ENCODE measurements at places on chromosomes 5 and 9.

DNA sequence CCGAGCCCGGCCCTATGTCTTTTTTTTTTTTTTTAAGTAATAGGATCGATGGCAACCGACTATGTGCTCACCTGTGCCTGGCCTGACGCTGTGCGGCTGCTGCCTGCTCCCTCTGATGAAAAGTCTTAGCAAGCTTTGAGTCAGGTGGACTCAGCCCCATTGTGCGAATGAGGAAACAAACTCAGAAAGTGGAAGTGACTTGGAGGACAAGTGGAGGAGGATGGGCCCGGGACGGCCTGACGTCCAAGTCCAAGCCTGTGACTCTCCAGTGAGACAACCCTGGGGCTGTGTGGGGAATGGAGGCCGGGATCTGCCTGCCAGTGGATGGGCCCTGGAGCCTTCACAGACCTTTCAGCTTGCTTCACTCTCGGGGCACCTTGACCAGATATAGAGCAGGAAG, 57.9 kb downstream of the EXD3 start:
- DNase-seq, result no peak

GRCh38 chr9:84822589-84823233, 153.2 kb downstream of the NTRK2 start:
- DNase-seq, result no peak

- no peak for DNase-seq
Observed at GRCh38 chr9:14395317-14396082, 81.6 kb upstream of the NFIB start.

DNA sequence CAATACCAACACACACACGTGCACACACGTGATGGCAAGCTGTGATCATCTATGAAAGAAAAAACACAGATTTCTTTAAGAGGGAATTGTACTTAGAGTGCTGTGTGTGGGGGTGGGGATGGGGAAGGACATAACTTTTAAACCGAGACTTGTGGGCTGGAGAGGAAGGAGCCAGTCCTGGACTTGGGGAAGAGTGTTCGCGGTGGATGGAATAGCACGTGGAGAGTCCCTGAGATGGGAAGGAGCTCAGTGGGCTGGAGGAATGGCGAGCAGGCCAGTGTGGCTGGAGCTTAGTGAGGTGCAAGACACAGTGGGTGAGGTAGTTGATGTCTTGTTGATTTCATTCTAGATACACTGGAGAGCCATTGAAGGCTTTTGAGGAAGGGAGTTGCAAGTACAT, 78.5 kb downstream of the RGS3 start:
- DNase-seq, result no peak

- DNase-seq, result peak; percentile 27
Observed at GRCh38 chr5:178114325-178115135, 1.2 kb downstream of the N4BP3 start.

GRCh38 chr5:150626853-150627276, 13.6 kb upstream of the SYNPO start:
- DNase-seq, result no peak

DNA sequence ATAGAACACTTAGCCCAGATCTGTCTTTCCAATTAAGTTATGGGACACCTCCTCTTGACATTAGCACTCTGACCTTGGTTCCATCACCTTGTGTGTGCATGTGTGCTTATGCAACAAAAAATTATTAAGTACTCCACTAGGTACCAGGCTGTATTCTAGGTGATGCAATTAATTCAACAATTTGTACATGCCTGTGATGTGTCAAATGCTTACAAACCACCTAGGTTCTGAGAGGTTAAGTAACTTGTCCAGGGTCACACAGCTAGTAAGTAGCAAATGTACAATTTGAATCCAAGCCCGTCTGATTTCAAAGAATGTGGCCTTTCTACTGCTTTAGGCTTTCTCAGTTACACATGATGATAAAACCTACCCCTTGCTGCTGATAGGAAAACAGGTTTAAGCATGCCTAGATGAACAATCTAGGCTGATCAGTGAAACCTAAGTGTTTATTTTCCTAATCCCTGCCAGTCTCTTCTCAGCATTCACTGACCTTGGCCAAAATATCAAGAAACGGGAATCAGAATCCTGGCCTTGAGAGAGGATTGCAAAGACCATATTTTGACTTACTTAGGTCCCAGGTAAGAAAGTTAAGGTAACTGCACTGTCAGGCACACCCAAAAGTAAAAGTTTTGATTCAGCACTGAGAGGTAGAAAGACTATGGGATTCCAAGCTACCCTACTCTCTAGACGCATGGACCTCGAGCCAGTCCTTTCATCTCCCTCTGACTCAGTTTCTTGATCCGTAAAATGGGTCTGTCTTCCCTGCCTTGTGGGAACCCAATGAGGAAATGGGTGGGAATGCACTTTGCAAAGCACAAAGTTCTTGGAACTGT, 1.0 kb downstream of the TBC1D2 start:
- DNase-seq, result no peak

DNA sequence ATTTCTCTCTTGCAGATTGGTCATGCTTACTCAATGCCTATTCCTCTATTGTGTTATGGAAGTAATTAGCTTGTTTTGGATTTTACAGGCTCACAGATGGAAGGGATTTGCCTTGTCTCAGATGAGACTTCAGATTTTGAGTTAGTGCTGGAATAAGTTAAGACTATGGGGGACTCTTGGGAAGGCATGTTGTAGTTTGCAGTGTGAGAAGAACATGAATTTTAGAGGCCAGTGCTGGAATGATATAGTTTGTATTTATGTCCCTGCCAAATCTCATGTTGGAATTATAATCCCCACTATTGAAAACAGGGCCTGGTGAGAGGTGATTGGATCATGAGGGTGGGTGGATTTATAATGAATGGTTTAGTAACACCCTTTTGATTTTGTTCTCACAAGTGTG, 6.1 kb upstream of the TUSC1 start:
- DNase-seq, result no peak

DNA sequence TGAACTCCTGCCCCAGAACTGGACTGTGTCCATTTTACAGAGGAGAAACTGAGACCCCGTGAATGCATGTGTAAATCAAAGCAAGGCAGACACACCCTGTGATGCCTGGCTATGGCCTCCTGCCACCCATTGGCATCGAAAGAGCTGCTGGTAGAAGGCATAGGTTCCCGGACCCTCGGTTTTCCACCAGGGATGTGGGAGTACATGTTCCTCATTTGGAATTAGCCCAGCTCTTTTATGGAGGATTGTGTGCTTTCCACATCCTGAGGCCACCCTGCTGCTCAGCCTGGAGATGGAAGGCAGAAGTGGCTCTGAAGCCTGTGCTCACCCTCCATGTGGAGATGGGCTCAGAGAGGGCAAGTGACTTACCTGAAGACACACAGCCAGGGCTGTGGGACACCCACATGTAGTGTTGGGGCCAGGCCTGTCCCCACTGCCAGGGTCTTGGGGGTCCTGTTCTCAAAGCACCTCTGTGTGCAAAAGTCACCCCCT, 2.8 kb downstream of the SUSD3 start:
- DNase-seq, result no peak

DNA sequence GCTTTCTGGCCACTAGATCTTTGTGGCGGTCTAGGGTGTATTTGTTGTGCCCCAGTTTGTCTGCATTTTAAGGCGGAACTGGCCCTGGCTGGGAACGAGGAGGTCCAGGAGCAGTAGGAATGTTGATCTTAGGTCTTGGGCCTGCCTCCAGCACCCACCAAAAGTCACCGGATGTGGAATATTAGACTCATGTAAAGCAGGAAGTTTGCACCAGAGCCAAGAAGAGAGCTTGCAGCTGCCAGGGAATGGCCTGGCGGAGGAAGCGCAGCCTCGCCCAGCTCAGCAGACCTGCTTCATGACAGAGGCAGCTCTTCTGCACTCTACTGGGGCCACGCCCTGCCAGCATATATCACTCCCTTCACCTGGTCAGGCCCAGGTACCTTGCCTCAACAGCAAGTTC, 3.3 kb downstream of the GPX3 start:
- no peak for DNase-seq

- no peak for DNase-seq
Observed at GRCh38 chr5:78511121-78511906, 137.3 kb downstream of the LHFPL2 start.

DNA sequence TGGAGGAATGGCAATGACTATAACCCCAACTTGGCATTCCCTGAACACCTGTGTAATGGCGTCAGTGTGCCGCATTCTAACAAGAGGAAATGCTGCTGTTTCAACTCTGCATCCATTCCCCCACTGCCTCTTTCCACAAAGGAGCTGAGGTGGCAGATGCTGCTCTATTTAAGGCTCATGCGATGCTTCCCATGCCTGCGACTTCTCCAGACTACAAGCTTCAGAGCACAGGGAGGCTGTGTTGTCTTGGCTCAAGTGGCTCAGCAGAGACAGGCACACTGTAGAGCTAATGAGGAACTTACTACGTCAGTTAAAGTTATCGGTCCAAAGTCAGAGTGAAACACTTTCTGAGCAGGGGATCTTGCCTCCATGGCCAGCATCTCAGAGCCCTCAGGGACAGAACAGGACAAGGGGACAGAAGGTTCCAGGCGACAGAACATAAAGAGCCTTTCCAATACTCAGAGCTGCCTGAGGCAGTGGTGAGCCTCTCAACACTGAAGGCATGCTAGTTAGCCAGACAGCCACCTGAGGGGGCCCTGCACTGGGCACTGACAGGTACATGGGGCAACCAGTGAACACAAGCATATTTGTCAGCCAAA, 21.8 kb downstream of the TNIP1 start:
- no peak for DNase-seq

DNA sequence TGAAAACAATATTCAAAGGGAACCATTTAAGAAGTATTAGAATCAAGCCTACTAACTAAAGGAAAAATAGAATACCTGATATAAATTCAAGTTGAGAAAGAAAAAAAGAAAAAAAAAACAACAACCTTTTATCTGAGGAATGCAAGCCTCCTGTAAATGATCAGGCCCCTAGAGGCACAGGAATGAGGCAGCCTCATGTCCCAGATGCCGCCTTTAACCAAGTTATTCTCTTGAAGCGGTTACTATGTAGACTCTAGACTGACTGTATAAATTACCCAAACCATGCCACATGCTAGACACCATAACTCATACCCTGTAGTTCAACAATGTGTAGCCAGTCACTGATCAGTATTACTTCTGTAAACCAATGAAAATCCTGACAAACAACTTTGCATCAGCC, 929.6 kb downstream of the TAF11L14 start:
- DNase-seq, result no peak

GRCh38 chr9:117739624-117740347, 35.6 kb downstream of the TLR4 start:
- DNase-seq, result no peak

- DNase-seq, result no peak
Observed at GRCh38 chr5:64838803-64839202, 70.1 kb downstream of the CWC27 start.

DNA sequence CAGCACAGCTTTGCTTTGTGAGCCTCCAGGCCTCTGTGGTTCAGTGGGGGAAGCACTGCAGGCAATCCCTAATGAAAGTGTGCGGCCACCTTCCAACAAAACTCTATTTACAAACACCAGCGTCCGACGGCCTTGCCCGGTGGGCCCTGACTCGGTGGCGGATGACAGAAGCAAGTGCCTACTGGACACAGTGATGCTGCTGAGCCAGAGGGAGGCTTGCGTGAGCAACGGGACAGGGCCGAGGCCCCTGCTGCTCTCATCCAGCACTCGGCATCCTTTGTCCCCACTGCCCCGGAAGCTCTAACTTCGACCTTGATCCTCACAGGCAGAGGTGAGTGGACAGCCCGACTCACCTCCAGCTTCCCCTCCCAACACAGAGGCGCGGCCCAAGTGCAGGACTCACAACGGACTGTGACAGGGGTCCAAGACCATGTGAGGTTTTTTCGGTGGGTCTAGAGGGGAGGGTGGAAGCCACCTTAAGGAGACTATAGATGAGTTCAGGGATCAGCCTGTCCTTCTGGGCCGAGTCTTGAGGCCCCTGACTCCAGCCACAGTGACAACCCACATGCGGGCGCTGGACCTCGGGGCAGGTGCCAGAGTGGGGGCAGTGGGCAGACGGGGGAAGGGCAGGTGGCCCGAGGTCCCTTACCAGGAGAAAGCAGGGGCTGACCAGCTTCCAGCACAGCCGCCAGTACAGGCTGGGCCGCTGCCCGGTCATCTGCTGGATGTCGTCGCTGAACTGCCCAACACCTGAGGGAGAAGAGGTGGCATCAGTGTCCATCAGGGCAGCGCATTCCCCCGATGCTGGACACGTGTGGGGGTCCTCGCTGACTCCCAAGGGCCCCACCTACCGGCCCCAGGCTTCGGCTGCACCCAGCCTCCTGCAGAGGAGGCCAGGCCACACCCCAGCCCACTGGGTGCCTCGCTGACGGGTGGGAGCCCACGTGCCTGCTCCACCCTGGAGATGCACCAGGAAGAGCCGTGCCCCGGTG, 39.4 kb downstream of the SLC6A3 start:
- DNase-seq, result no peak

GRCh38 chr5:89855417-89855816, 554.1 kb downstream of the CETN3 start:
- no peak for DNase-seq

- DNase-seq, result no peak
Observed at GRCh38 chr5:172284611-172284980, 1.0 kb upstream of the UBTD2 start.

GRCh38 chr9:80359941-80360881, 788.4 kb downstream of the TLE4 start:
- DNase-seq, result no peak

- no peak for DNase-seq
Observed at GRCh38 chr5:160363211-160363610, 7.2 kb downstream of the C1QTNF2 start.

DNA sequence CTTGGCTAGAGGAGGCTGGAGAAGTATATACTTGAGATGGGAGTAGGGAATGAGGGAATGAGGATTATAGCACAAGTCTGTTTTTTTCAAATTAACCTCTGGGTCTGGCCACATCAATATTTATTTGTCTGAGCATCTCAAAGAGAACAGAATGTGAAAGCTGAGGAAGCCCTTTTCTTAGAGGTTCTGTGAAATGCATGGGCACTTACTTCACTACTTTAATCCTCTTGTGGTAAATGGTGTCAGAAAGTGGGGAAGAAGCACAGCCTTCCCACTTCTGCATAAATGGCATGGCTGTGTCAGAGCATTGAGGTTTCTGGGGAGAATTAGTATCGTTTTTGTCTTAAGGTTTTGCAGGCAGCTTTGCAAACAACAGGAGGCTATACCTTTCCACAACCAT, 48.6 kb downstream of the SPATA31D1 start:
- no peak for DNase-seq

DNA sequence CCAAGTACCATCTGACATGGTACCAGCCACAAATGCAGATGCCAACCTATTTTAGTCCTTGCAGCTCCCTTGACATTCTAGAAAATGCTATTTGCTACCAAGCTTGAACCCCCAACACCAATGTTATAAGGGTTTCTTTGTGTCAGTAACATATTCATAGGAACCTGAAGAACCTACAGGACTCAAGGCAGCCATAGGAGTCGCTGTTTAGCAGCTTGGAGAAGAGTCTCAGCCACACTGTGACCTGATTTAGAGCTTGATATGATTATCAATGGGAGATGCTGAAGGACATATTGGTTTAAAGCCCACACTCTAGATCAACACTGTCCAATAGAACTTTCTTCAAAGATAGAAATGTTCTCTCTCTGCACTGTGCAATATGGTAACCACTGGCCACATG, 6.4 kb upstream of the ZFR start:
- DNase-seq, result no peak

GRCh38 chr5:132000677-132001453, 10.6 kb downstream of the ACSL6 start:
- DNase-seq, result no peak

- no peak for DNase-seq
Observed at GRCh38 chr5:73495772-73496335, 2.4 kb upstream of the BTF3 start.
